Motor neuron (in vitro differentiated cells): ENCODE measurements at places on chromosomes 16 and 17. TPM values are rescaled to one million over a fixed set of nuclear protein-coding genes. Genes with fewer than 3 reads are reported as not detected.

- ATAC-seq, result no peak
Measured at GRCh38 chr16:1707193-1707790, 1.3 kb downstream of the MAPK8IP3 start.

The CDK5R1 gene
- 49.9 and 50.5 TPM in 2 replicates for total RNA-seq

- ATAC-seq, result no peak
Measured at GRCh38 chr16:61370564-61370963, 665.7 kb downstream of the CDH8 start.

DNA sequence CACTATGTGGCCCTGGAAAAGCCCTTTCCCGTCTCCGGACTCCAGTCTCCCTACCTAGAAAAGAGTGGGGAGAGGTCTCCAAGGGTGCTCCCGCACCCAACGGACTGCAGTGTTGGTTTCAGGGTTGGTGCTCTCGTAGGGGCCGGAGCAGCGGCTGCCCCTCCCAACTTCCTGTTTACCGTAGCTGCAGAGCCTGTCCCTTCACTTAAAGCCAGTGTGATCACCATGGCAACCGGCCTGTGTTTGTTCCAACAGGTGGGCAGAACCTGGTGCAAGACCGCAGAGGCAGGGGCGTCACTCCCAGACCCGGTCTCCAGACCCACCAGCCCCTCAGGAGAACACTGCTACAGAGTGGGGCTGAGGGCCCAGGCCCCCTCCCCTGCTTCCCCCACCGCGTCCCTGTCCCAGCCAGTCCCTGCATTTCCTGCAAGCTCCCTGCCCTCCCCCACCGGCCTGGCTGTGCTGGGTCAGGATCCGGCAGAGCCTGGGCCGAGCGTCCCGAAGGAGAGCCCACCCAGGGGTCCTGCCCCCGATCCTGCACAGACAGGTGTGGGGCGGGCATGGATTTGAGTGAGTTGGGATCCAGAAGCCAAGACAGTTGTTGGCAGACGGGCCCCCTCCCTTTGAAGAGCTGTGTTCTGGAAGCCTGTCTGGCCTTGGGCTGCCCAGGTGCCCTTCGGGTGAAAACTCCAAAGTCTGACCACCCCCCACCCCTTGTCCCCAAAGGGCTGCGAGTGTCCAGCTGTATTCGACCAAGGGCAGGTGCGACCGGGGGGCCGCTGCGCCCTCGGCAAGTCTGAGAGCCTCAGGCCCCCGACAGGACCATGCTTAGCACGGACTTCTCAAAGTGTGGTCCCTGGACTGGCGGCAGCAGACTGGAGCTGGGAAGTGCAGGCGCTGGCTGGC is 1.5 kb upstream of the BAIAP3 start:
- peak; percentile 67 for ATAC-seq
